Left colon (tissue), 2 donors: ENCODE measurements at places on chromosomes 1 and 21.
A peak's percentile ranks its signal among the peaks of the same experiment; 100 is the strongest.

DNA sequence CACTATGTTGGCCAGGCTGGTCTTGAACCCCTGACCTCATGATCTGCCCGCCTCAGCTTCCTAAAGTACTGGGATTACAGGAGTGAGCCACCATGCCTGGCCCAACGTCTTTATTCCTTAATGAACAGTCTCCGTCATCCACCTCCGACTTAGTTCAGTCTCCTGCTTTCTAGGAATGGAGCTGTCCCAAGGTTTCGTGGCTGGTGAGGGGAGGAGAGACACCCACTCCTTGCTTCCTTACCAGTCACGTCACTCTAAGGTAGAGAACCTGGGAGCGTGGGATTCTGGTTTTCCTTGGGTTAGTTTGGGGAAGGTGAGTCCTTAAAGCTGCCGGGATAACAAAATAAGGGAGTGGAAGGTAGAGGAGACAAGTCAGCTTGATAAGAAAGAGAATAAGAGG lies 55.0 kb upstream of the ATP2B4 start:
- DNase-seq = no peak

DNA sequence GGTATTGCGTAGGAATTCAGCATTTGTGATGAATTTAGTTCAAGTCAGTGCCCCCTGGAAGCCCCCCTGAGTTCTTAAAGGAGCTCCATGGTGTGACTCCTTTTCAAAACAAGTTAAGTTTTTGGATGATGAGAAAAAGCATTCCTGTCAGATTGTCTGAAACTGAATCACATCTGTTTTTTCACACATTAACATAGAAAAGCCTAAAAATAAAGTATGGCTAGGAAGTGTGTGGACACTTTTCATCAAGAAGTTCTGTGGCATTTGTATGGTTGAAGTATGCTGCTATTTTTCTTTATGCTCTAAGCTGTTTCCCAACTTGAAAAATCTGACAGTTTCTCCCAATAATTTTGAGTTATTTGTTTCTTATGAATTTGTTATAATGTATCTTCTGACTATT lies 33.7 kb downstream of the PRDM2 start:
- DNase-seq = no peak

GRCh38 chr1:54547601-54548388 lies at the start of gene ACOT11:
TSS of gene ACOT11 (plus strand) at chr1:54548228. CDS start at chr1:54548310, 82 bp downstream.
- DNase-seq = peak; percentile 69

DNA sequence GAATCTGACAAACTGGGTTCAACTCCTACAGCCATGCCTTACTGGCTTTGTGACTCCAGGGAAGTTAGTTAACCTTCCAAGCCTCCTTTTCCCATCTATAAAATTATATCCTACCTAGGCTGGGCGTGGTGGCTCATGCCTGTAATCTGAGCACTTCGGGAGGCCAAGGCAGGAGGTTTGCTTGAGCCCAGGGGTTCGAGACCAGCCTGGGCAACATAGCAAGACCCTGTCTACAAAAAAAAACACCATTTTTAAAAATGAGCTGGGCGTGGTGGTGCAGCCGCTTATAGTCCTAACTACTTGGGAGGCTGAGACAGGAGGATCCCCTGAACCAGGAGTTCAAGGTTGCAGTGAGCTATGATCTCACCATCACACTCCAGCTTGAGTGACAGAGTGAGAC lies 15.1 kb downstream of the CELF3 start:
- DNase-seq = no peak

DNA sequence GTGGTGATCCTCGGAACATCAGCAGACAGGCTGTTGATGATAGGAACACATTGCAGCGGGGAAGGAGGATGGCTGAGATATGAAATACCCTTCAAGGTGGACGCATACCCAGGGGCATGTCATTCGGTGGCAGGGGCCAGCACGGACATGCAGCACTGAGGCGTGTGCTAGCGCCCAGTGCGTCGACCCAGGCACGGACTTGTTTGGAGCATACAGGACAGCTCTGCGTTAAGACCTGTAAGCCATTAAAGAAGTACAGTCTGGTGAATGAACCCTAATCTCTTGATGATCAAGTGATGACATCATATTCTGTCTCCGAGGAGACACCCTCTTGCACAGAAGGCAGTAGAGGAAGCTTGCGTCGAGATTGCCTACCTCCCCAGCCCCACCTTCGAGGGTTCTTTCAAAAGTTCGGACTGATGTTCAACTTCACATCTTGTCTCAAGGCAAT lies 63.6 kb upstream of the KIF26B start:
- DNase-seq = no peak

DNA sequence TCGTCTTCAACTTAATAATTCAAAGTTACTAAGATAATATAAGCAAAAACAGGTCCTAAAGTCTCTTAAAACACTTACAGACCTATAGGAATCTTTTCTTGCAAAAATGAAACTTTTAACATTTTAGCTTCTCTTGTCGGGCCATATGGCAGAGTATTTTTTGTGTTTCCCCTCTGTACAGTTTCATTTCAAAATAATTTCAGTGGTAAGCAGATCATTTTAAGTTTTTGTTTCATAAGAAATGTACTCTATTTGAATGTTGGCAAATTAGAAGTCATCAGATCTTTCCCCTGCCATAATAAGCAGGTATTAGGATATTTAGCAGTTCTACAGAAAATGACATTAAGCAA lies 37.9 kb downstream of the RGL1 start:
- no peak for DNase-seq

DNA sequence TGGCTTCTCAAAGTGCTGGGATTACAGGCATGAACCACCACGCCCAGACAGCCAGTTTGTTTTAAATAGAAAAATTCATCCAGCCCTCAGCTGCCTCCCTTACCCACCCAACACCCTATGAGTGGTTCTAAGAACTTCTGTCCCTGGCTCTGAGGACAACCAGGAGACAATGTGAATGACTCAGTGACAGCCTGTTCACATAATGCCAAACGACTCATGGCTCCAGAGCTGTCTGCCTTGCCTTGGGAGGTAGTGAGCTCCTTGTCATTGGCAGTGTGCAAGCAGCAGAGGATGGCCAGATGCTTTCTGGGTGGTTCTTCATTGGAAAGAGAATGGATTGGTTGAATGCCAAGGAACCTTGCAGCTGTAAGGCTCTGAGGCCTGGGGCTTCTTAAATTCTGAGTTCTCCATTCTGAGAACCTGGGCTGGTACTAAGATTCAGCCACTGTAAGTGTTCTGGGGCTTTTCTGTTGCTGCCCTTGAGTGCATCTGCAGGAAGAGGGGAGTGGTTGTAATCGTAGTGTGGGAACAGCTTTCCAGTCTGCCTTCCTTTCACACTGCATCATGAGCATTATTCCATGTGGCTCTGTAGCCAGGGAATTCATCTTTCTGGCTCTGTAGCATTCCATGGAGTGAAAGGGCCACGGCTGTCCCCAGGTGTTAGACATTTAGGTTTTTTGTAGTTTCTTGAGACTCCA lies 5.8 kb downstream of the SERINC2 start:
- no peak for DNase-seq

DNA sequence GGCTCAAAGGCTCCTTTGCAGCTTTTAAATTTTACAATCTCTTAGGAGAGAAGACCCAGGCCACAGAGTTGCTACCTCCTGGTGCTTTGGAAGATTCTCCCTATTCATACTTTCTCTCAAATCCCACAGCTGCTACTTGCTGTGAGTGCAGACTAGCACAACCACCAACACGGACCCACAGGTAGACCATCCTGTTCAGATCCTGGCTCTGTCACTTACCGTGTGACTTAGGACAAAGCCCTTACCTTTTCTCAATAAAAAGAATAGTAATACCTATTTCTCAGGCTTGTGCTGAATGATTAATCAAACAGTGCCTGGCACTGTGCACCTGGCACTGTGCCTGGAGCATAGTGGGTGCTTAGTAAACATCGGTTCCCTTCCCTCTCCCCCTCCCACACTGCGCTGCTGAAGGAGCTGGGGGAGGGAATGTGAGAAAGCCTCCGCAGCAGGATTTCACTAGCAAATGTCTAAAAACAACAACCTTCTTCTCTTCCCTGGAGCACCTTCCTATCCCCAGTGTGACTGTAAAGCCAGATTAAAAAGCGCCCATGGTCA lies 81.7 kb downstream of the PGM1 start:
- DNase-seq = no peak

GRCh38 chr1:193066606-193067005 lies 7.2 kb downstream of the RO60 start:
- no peak for DNase-seq

GRCh38 chr1:1202831-1203560 lies 3.4 kb downstream of the TNFRSF18 start:
- peak; percentile 6 for DNase-seq

DNA sequence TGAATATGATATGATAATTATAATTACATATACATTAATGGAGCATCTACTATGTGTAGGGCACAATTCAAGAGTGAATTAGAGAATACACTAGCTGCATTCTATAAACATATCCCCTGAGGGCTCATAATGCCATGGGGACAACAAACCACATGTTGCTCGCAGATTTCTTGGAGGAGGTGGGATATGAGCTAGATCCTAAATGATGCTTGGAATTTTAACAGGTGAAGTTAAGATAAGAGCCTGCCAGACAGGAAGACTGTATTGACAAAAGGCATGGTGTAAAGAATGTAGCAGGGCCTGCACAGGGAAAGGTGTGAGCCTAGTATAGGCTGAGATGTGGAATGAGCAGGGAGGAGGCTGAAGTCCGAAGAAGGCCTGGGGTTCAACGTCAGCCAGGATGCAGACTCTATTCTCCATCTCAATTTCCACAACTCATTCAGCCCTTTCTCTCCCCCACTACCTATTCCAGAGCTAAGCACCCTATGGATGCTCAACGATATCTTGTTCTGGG lies 120.2 kb downstream of the ELAVL4 start:
- DNase-seq = no peak

- no peak for DNase-seq
Measured at GRCh38 chr1:108843390-108844137, 13.3 kb downstream of the AKNAD1 start.

DNA sequence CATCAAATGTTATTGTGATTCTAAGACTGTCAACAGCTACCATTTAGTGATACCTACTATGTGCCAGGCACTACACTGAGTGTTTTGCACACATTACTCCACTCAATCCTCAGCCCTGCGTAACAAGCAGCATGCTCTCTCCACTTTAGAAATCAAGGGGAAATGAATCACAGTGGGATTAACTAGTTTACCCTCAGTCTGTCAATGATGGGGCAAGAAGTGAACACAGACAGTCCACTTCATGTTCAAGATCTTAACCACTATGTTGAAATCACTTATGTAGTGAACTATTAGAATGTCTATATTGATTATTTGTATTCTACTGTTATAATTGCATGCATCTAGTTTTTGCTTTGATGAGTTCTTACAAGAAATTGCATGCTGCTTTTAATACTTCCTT lies 165.3 kb downstream of the LTN1 start:
- DNase-seq = no peak

DNA sequence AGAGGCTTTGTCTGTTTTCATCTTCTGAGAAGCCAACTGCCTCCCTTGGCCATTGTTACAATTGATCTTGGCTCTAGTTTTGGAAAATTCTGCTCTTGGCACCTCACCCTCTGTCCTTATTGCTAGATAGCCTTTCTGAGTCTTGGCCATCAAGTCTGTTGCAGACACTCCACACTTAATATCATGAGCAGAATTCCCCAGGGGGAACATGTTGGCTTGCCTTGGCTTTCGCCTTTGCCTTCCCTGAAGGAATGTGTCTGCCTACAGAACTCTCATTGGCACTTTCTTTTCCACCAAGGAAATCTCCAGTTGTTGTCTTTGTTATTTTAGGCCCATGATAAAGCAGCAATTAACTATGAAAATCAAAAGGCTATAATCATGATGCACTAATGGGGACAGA lies 42.7 kb upstream of the LDLRAP1 start:
- DNase-seq = no peak

- no peak for DNase-seq
Measured at GRCh38 chr1:193176113-193176512, 10.3 kb downstream of the B3GALT2 start.

DNA sequence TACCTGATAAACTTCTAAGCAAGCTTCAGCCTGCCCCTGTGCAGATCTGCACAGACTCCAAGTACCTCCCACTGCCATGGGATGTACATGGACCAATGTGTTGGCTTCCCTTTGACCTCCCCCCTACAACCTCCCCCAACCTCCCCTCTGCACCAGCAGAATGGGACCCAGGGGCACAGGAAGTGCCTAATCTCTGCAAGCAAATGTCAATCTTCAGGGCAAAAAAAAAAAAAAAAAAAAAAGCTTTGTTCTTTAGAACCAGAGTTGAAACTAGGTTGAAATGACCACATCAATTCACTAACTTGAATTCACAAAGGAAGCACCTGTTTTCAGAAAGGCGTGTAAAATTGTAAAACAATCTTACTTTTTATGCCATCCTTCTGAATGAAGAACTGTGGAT lies 53.9 kb upstream of the TIAM1 start:
- DNase-seq = no peak

GRCh38 chr1:226882187-226882586 lies 11.8 kb downstream of the PSEN2 start:
- DNase-seq = no peak

- no peak for DNase-seq
Measured at GRCh38 chr1:42639116-42639515, 19.1 kb upstream of the PPIH start.

GRCh38 chr1:232789651-232790050 lies 15.6 kb upstream of the MAP10 start:
- DNase-seq = no peak

DNA sequence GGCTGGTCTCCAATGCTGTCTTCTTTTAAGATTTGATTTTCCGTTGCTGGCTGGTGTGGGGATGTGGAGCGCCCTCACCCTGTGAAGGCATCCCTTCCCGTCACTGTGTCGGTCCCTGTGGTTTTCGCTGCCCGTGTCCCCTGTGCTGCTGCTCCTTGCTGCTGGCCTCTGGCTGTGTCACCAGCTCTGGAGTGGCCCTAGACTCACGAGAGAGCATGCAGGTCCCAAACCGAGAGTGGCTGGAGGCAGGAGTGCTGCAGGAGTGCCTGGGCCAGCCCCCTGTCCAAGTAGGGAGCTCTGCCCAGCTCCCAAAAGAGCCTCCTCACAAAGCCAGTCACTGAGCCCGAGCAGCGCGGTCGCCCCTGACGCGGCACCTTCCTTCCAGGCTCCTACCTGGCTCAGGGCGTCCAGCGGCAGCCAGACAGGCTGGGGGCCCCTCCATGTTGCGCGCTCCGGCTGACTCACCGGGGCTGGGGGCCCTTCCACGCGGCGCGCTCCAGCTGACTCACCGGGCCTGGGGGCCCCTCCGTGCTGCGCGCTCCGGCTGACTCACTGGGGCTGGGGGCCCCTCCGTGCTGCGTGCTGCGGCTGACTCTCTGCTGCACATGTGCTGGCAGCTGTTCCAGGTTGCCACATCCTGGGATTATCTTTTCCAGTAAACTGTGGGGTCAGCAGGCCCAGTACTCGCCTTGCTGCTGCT lies 106.7 kb upstream of the COL6A1 start:
- peak; percentile 58 for DNase-seq
